Activated T-cell treated with anti-CD3 and anti-CD28 coated beads for 48 hours (primary cell): ENCODE measurements at places on chromosomes 11 and 22.

DNA sequence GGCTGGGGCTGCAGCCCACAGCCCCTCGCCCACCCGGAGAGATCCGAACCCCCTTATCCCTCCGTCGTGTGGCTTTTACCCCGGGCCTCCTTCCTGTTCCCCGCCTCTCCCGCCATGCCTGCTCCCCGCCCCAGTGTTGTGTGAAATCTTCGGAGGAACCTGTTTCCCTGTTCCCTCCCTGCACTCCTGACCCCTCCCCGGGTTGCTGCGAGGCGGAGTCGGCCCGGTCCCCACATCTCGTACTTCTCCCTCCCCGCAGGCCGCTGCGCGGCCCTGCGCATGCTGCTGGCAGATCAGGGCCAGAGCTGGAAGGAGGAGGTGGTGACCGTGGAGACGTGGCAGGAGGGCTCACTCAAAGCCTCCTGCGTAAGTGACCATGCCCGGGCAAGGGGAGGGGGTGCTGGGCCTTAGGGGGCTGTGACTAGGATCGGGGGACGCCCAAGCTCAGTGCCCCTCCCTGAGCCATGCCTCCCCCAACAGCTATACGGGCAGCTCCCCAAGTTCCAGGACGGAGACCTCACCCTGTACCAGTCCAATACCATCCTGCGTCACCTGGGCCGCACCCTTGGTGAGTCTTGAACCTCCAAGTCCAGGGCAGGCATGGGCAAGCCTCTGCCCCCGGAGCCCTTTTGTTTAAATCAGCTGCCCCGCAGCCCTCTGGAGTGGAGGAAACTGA is 731 bp downstream of the GSTP1 start:
- no peak for DNase-seq

DNA sequence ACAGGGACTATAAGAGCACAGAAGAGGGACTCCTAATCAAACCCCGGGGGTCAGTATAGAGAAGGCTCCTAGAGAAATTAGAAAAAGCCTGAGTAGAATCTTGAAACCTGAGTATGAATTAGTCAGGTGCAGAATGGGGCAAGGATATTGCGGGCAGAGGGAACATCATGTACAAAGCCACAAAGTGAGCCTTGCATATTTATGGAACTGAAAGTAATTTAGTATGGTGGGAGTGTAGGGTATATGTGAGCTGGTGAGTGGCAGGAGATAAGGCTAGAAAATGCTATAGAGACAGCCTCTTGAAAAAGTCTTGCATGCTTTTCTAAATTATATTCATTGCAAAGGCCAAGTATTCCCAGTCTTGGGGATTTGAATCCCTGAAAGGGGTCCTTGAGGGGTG is 93.7 kb downstream of the STIM1 start:
- no peak for DNase-seq

GRCh38 chr11:72918851-72919250 is 104.6 kb downstream of the ATG16L2 start:
- DNase-seq = no peak

- no peak for DNase-seq
Measured at GRCh38 chr11:65157336-65157735, 12.7 kb upstream of the SPDYC start.

DNA sequence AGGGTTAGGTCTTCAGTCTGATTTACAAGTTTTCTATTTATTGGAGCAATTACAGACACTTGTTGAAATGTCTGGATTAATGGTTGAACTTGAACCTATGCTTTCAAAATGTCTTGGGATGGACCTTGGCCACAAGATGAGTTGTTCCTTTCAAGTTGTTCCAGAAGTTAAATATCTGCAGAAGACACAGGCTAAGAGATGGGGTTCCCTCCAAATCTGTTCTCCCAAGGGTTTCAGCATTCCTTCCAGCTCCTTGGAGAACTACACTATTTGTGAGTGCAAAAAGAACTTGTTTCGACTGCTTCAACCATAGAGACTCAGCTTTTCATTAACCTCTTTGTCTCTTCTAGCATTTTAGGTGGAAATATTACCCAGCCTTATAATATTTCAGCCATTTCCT is 189.0 kb upstream of the BLID start:
- no peak for DNase-seq

DNA sequence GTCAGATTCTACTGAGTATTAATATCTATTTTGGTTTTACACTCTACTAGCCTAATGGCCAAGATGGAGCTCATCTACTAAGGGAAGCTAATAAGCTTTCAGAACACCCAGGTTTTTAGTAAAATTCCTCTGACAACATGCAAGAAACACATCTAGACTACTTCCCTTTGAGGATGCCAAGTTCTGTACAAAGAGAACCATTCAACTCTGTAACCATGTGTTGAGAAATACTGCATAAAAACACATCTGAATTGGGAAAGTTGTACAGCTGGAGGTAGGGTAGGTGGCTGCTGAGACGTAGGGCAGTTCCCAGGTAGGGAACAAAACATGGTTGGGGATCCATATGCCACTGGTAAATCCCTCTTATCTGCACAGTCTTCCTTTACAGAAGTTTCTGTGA is 66.2 kb downstream of the SC5D start:
- DNase-seq = no peak

DNA sequence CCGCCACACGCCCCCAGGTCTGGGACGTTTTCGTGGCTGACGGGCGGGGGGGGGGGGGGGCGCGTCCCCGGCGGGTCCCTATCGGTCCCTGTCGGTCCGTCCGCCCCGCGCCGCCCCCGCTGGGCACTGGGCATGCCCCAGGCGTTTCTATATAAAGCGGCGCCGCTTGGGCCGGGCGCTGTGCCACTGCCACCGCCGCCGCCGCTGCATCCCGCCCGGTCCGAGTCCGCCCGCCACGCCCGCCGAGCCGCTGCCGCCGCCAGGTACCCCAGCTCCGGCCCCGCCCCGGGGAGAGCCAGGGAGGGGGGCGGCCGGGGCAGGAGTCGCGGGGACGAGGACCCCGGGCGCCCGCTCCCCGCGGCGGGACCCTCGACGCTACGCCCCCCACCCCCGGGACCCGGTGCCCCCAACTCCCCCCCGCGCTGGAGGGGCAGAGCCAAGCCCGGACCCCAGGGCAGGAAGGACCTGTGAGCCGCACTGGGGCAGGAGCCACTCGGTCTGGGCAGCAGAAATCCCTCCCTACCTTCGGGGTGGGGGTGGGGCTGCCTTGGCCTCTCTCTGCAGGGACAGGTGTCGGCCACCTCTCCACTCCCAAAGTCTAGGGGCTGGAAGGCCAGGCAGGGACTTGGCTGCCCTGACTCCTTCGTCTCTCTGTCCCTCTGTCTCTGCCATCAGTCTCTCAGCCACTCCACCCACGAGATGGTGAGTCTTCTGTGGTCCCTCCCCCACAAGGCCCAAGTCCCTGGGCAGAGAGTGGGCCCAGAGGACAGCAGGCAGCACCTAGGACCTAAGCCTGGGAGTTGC is at the start of gene CARNS1:
Gene CARNS1 (plus strand): TSS at position 178 of the 804 bp plus-strand sequence. CDS start 522 bp downstream, at position 700.
- no peak for DNase-seq

DNA sequence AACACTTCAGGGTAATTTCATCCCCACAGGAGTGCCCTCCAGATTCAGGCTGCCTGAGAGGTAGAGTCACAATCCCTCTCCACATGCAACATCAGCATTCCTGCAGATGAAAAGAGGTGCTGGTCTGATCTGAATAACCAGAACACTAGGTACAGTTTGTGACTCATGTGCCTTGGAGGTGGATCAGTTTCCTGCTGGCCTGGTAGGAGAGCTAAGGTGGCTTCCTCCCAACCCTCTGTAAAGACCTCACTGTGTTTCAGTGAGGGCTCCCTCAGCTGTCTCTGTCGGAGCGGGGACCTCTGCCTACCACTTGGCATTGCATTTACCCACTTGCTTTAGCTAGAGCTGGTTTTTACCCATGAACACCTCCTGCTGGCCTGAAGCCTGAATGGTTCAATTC is 7.6 kb downstream of the OR9G1 start:
- no peak for DNase-seq

DNA sequence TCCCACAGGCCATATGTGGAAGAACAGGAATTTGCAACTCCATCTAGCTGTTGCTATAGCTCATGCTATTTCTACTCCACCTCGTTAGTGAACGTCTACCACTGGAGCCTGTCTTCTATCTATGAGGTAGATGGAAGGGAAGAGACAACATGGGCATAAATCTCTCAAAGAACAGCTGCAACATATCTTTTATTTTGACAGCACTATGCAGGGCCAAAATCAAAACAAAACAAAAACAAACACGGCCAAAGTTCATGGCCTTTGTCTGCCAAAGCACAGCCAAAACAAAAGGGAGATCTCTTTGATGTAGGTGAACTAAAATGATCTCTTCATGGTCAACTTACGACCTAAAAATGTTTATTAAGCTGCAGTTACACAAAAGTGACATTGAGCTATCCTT is 215.2 kb upstream of the MPPED2 start:
- no peak for DNase-seq

GRCh38 chr11:123238297-123238696 is 43.2 kb upstream of the CLMP start:
- no peak for DNase-seq

- DNase-seq = no peak
Measured at GRCh38 chr22:47605441-47605840, 843.0 kb downstream of the TBC1D22A start.

GRCh38 chr11:112163875-112164685 is at the start of gene IL18:
Gene IL18, minus strand, starts transcription at chr11:112164094. Its CDS starts 9,041 bp downstream, at chr11:112155053.
- DNase-seq = no peak

DNA sequence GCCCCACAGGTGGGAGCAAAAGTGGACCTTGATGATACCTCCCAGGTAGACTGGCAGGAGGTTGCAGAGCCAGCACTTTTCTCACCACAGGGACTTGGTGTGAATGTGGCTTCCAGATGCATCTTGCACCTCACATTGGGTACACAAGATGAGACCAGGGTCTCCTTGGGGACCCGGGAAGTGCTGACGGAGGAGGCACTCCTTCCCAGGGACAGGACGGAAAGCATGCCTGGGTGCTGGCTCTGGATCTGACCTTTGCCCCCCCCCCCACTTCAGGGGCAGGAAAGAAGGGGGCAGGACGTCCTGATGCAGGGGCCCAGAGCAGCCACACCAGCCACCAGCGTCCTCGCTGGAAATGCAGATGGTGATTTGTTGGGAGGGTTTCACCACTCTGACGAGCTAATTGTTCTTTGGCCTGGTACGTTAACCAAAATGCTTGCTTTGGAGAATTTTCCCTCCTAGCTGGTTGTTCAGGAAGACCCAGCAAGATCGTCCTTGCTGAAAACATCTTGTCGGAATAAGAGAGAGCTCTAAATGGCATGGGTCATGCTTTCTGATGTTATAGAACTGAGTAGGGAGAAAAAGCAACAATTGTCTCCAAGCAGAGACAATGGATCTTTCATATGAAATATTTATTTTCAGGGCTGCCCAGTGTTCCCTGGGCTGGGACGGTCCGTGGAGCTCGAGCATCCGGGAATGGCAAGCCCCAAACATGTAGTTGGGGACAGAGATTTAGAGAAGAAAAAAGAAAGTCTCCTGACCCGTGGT is 74.4 kb upstream of the PPARA start:
- DNase-seq = no peak

DNA sequence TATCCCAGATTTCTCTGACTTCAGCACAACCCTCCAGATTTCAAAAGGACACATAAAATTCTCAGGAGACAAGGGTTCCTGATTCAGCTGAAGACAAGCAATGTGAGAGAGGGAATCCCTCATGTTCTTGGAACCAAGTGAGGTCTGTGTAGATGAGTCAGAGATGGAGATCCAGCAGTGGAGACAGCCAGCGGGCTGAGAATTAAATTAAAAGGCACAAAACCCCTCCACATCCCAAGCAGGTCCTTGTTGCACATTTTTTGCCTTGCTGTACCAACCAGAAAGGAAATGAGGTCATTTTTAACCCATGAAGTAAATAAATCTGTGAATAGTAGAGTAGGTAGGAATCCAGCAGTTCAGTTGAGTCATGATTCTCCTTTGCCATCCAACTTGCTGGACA is 9.7 kb downstream of the MTNR1B start:
- no peak for DNase-seq

GRCh38 chr11:110891411-110891810 is 179.2 kb upstream of the ARHGAP20 start:
- no peak for DNase-seq

DNA sequence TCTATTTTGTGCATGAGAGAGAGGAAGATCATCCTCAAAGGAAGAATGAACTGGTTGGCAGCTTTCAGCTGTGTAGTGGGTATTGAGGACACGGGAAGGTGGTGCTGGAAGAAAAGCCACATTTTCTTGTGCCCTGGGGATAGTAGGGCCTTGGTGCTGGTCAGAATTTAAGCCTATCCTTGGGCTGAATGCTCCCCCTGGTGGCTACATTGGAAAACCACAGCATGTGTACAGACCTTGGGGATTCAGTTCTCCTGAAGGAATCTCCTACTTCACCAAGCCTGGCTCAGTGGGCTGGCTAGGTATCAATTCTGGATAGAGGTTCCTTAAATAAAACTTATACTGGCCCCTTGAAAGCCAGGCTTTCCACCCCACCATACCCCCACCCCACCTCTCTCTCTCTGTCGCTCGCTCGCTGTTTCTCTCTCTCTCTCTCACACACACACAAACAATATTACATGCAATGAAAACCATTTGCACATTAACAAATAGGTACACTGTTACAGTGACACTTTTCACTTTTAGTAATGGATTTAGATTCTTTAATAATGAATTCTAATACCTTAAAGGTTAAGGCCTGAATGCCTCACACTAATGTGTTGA is 2.8 kb upstream of the OR51M1 start:
- peak; percentile 8 for DNase-seq

DNA sequence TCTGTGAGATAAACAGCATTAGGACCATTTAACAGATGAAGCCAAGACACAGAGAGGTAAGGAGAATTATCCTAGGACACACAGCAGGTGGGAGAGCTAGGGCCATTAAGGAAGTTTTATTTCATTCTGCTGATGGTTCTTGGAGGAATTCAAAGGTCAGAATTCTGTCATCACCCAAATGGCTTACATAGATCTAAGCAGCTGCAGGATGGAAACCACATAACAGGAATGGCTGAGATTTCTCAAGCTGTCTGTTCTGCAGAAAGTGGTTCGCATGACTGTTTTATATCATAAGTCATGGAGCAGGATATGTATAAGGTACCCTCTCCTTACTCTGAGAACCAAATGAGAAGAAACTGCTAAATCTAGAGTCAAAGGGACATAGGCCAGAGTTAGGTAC is 163.2 kb upstream of the NARS2 start:
- DNase-seq = no peak

GRCh38 chr22:49977578-49977977 is 17.0 kb downstream of the PIM3 start:
- no peak for DNase-seq

- no peak for DNase-seq
Measured at GRCh38 chr11:57133366-57134038, 48.3 kb upstream of the LRRC55 start.

- DNase-seq = no peak
Measured at GRCh38 chr22:34975721-34976120, 90.2 kb upstream of the ISX start.
